Aorta (tissue), 5 donors: ENCODE measurements at places on chromosomes 12 and 14. TPM values are rescaled to one million over a fixed set of nuclear protein-coding genes. Genes with fewer than 3 reads are reported as not detected.

- DNase-seq: no peak
- no peaks in the 10 kb centered on the region for H3K27me3 ChIP-seq
- no peaks in the 10 kb centered on the region for H3K4me1 ChIP-seq
- H3K4me3 ChIP-seq: no peak overlapping the region
- H3K27ac ChIP-seq: no peak overlapping the region
- no peaks in the 10 kb centered on the region for H3K36me3 ChIP-seq
These were observed 29.1 kb downstream of the BBOF1 start for GRCh38 chr14:74048281-74048680.

DNA sequence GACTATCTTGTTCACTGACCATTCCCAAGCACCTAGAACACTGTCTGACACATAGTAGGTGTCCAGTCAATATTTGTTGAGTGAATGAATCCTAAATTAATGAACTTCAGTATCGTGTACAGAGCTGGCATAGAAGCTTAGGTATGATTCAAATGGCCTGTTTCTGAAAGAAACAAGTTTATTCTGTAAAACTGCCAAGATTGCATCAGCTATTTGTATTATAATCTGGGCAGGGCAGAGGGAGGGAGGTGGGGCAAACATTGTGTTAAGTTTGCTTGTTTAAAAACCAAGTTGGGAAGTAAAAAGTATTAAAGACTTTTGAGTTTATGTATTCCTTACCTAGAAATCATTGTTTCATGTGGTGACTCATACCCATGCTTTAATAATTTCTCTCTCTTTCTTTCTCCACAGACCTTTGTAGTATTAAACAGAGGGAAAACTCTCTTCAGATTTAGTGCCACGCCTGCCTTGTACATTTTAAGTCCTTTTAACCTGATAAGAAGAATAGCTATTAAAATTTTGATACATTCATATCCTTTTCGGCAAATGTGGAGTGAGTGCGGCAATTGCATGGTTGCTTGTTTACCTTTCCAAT lies 92.8 kb downstream of the SCN8A start:
- no peak for DNase-seq
- H3K4me1 ChIP-seq: no peaks in the 10 kb centered on the region
- no peaks in the 10 kb centered on the region for H3K36me3 ChIP-seq
- no peak overlapping the region for H3K27ac ChIP-seq
- H3K27me3 ChIP-seq: no peaks in the 10 kb centered on the region

DNA sequence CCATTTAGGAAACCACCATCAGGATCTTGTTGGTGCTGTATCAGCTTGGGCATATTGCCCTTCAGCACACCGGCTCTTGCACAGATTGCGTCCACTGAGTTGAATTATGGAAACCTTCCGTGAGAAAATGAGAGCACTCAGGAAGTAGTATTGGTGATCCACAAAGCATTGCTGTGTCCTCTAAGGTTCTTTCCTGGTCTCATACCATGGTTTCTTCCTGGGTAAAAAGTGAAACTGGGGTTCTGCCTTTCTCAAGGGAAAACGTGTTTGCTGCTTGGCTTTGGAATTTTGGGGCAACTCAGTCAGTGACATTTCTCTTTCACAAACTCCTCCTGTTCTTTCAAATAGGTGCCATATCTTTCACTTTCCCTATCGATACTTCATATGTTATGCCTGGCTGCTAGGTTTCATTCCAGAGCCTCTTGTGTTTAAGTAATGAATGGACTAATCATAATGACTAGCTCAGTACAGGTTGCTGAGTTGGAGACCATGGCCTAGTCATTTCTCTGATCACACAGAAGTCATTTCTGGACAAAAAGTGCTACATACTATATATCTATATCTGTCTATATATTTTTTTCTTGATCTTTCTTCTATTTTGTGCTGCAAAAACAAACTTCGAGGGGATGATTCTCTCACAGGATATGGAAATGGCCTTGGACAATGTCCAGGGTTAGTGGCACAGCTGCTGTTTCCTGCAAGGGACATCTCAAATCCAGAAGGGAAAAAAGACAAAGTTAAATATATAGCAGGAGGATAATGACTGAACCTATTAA lies 423.4 kb downstream of the ZFP36L1 start:
- no peak overlapping the region for H3K4me3 ChIP-seq
- no peaks in the 10 kb centered on the region for H3K36me3 ChIP-seq
- no peak for DNase-seq
- H3K27ac ChIP-seq: no peak overlapping the region

DNA sequence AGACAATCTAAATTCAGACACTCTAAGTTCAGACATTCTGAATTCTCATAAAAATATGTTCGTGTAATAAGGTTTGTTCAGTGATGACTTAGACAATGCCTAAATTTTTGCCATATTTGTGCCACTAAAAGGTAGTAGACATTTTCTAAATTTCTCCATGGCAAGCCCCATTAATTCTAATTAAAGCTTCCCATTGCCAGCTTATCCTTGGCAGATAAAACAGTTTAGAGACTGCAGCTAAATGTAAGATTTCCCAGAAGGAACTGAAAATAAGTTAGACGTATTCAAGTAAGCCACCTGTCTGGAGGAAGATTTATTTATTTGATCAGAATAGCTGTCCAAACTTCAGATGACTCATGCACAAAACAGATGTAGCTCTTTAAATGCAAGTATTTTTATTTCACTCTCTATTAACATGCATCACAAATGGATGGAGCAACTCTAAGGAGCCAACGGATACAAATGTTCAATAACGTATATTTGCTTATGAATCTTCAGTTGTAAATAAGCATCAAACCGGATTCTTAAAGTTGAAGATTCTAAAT lies 130.4 kb downstream of the SLC2A13 start:
- no peak overlapping the region for H3K4me3 ChIP-seq
- DNase-seq: no peak
- no peaks in the 10 kb centered on the region for H3K36me3 ChIP-seq
- H3K4me1 ChIP-seq: no peaks in the 10 kb centered on the region
- no peaks in the 10 kb centered on the region for H3K27me3 ChIP-seq

FOXN4 gene
- not detected for total RNA-seq

TMTC2 gene
- total RNA-seq: 5.7 TPM

KLRC1 gene
- total RNA-seq: not detected
